Mucosa of gallbladder (tissue), 1 donor: ENCODE measurements at places on chromosomes 3 and 15. TPM values are rescaled to one million over a fixed set of nuclear protein-coding genes. Genes with fewer than 3 reads are reported as not detected.

Gene DCLK3
- total RNA-seq = 0.12 TPM

Gene GXYLT2
- 12.1 TPM for total RNA-seq

Gene TTC23
- total RNA-seq = 29.7 TPM

Gene CCR4
- total RNA-seq = 0.49 TPM

Gene CHRM5
- total RNA-seq = not detected

Gene OR5K2
- not detected for total RNA-seq

Gene SMCO1
- total RNA-seq = not detected

Gene HRG
- 0.49 TPM for total RNA-seq

Gene SLC35G2
- total RNA-seq = 3.4 TPM

Gene LYSMD2
- total RNA-seq = 18.2 TPM

Gene HES1
- total RNA-seq = 54.1 TPM

Gene SLC24A5
- not detected for total RNA-seq

Gene GLDN
- 20.7 TPM for total RNA-seq
